ENCODE measurements at places on chromosomes 5 and 9.
A peak's percentile ranks its signal among the peaks of the same experiment; 100 is the strongest.

DNA sequence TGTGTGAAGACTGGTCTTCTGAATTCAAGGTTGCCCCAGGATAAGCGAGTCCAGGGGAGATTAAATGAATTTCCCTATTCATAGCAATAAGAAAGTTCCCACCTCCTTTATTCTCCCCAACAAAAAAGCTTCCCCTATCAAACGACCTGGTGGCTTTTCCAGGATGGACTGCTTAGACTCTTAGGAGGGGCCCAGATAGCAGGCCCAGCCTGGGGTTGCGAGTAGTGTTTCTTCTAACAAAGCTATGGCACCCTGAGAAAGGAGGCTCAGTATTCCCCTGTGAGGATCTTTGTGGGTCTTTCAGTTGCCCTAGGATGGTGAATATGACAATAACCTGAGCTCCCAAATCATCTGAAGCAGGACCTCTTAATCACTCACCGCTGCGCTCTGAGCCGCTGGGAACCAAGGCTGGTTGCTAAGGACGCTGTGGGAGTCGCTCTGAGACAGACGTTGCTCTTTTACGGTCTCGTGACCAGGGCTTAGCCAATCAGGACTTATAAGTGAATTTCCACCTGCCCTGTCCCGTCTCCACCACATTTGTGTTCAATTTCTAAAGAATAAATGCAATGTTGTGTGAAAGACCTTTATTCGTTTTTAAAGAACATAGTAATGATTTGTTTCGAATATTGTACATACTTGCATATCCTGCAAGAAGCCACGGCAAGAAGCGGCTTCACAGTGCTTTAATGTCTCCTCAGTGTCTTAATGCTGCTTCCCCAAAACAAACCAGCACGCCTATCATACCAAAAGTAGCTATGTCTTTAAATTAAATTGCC is at the start of gene TMEM232:
TSS of gene TMEM232 (minus strand) at position 423 of the 776 bp plus-strand sequence. CDS start 59,319 bp downstream, outside the sequence.
- peak; percentile 85 for DNase-seq

DNA sequence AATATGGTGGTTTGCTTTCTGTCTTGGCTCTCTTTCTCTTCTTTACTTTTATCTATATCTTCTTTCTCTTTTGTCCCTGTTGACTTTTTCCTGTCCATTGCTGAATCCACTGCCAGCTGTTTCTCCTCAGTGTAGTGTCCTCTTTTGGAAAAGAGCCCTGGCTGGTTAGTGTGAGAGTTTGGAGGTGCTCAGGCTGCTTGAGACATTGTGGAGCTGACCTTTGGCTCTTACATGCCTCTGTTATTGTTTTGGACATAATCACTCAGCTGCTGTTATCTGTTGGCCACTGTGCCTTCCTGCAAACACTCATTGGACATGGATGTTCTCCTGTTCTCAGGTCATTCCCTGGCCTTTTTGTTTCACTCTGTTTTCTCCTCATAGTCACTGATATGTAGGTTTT is 295.4 kb upstream of the RIOK2 start:
- no peak for DNase-seq

- no peak for DNase-seq
Measured at GRCh38 chr9:121589986-121590385, 61.4 kb upstream of the DAB2IP start.

DNA sequence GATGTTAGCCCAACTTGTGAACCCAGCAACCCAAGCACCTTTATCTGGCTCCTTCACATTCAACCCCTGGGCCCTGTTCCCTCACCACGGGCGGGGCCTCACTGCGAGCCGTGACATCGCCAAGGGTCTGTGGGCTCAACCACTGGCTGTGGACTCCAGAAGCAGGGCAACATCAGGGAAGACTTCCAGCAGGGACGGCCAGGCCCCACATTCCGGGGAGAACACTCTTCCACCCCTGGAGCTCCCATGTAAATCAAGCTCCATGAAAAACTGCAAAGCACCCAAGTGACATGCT is 175.3 kb downstream of the ERCC6L2 start:
- no peak for DNase-seq

DNA sequence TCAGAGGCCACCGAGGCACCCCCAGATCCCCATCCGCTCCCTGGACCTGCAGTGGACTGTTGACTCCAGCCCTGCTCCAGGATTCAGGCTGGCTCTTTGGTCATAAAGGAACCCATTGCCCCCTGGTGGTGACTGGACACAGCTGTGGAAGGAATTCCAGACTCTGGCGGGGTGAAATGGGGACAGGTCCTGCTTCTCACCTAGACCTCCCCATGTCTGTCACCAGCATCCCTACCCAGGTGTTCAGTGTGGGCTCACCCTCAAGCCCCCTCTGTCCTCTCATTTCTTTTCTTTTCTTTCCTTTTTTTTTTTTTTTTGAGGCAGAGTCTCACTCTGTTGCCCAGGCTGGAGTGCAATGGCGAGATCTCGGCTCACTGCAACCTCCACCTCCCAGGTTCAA is 25.5 kb upstream of the STXBP1 start:
- peak; percentile 78 for DNase-seq

DNA sequence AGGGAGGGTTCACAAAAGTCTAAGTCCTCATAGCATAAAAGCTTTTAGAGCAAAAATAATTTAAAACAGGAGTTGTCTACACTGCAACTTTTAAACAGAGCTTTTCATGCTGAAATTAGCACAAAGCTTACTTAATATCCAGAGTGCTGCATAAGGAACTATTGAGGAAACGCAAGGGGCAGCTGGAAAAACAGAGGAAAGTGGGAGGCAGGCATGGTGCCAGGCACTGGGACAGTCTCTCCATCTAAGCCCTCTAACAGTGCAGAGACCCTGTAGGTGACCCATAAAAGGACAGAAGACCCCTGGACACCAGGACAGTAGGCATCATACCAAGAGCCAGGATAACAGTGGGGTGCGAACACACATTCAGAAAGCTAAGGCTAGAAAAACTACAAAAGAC is 49.3 kb downstream of the ADAMTS12 start:
- DNase-seq, result no peak

DNA sequence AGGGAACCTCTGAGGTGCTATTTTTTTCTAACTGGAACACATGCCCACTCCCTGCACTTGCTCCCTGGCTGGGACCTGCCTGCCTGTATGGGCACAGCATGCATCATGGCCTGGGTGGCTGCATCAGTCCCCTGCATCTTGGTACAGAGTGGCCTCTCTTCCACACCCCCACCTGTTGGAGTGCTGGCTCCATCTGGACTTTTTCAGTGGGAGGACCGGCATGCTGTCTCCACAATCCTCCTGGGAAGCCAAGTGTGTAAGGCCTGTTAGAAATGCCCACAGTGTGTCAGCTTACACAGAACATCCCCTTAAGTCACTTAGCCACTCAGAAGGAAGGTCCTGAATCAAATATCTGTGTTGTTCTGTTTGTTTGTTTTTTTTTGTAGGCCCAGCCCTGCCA is 102.9 kb downstream of the MARCHF3 start:
- DNase-seq, result no peak

DNA sequence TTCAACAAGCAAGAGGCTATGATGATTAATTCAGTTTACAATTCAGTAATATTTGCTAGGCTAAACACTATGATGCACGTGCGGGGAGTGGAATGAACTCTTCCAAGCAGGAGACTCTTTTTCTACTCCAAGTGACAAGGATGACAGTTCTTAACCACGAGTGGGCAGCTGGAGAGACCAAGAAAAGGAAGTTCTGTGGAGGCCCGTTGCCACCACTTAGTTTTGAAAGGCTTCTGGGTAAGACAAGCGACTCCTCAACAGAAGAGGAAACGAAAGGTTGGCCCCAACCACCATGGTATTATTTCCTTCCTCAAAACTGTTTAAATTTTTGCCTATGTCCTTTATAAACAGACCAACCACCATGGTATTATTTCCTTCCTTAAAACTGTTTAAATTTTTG is 2.8 kb downstream of the DCAF12 start:
- peak; percentile 56 for DNase-seq

GRCh38 chr9:127349483-127350113 is 47.4 kb upstream of the SLC2A8 start:
- no peak for DNase-seq

- no peak for DNase-seq
Measured at GRCh38 chr5:27325513-27325912, 287.1 kb upstream of the CDH9 start.

DNA sequence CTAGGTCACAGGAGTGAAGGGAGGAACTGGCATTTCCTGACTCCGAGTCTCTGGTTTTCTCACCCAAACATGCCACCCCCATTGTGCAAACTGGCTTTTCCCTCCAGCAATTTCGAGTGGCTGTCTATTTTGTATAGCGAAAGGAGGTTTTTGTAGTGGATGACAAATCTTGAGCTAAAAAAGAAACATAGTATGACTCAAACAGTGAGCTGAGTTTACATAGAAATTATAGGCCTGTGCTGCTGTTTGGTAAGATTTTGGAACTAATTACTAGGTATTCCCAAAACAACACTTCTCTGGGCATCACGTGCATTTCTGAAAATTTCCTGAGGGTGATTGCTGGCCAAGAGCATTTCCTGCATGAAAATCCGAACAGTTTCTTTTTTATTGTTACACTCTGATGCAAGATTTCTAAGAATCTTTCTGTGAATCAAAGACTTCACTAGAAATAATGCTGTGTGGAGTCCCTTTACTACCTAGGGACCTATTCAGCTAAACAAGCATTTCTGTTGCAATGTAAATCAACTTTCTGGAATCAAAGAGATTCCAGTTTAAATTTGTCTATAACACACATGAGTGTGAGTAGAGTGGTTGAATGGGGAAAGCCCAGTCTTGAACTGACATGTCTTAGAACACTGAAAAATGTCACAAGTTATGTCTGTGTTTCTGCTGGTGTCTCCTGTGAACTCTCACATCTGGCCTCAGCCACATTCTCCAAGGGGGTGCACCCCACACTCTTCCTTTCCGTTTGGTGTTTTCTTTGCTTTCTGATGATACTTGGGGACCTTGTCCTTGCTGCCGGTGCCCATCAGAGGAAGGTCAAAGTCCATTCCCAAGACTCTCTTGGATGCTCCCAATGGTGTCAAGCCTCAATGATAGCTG is 33.3 kb upstream of the DAPK1 start:
- DNase-seq, result no peak

GRCh38 chr5:38546691-38547146 is 9.7 kb downstream of the LIFR start:
- DNase-seq, result no peak

GRCh38 chr5:15966651-15967050 is 212.9 kb downstream of the MARCHF11 start:
- no peak for DNase-seq

DNA sequence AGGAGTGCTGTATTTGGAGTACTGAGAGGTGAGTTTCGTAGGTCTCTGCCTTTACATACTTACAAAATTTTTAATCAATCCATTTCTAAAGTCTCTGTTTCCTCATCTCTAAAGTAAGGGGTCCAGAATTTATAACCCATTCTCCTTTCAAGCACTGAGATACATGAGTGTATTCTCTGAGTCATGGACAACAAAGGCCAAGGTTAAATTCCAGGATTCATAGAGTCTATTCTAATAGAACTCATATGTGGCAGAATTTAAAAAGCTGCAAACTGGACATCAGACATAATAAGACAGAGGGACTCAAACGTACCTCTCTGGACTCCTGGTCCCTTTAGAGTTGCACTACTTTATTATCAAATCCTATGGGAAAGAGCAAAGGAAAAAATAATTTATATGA is 112.5 kb upstream of the SLIT3 start:
- no peak for DNase-seq

- peak; percentile 85 for DNase-seq
Measured at GRCh38 chr5:129904102-129904666, at the start of gene CHSY3. CHSY3 (plus strand) TSS chr5:129904465.

- DNase-seq, result no peak
Measured at GRCh38 chr5:65047948-65048690, 279.4 kb downstream of the CWC27 start.

GRCh38 chr9:38208206-38208901 is 139.3 kb upstream of the SHB start:
- no peak for DNase-seq

- DNase-seq, result no peak
Measured at GRCh38 chr5:123500471-123500870, 11.5 kb upstream of the CSNK1G3 start.

DNA sequence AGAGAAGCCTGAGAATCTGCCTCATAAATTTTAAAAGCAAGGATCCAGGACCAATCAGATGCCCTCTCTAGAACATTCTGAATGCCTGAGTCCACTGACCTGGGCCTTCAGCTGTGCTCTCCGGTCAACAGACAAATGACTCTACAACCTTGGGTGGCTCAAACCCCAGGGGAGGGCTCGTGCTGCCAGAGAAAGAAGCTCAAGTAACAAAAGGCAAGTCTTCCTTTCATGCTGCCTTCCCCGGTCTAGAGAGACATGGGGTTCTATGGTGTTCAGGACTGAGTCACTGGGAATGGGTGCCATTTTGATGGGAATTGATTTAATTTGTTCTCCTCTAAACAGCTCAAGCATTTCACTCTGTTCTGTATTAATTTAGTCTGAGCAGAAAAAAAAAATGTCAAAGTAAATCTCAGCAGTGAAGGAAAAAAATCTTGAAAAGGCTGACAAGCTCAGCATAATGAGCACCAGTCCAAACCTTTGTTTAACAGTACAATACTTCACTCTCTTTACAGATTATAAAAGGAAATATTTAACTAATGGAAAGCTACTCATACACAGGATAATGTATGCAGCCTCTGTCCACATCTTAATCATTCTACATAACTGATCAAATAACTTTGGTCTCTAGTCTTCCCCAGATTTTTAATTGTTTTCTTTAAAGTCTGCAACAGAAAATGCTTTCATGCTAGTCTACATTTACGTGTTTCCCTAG is 191.0 kb downstream of the GLIS3 start:
- DNase-seq, result no peak

GRCh38 chr9:131275332-131276093 is 797 bp downstream of the FAM78A start:
- no peak for DNase-seq

- no peak for DNase-seq
Measured at GRCh38 chr9:109806506-109807115, 26.6 kb downstream of the PALM2AKAP2 start.

DNA sequence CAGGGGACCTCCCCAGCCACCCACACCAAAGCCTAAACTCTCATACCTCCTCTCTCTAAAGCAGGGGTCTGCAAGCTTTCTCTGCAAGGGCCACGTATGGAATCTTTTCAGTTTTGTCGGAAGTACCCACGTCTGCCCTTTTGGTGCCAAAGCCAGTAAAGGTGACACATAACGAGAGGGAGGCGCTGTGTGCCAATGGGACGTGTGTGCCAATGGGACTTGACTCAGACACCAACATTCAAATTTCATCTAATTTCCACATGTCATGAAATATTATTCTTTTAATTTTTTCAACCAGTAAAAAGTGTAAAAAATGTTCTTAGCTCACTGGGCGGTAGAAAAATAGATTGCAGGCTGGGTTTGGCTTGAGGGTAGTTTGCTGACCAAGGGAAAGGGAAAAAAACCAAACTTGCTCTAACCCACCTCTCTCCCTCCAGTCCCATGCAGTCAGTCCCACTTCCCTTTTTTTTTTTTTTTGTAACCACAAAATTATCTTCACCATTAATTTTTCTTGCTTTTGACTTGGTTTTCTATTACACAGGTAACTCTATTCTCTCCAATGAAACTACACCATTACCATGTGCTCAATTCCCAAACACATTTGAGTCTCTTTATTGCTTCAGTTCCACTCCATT is 25.5 kb downstream of the OR2V1 start:
- DNase-seq, result no peak

GRCh38 chr9:122226142-122226757 is 2.5 kb downstream of the LHX6 start:
- DNase-seq, result no peak

GRCh38 chr9:26744191-26744965 is 148.2 kb downstream of the CAAP1 start:
- no peak for DNase-seq

GRCh38 chr5:168987543-168988300 is 313.2 kb downstream of the SLIT3 start:
- peak; percentile 65 for DNase-seq

GRCh38 chr9:124251605-124252378 is 6.0 kb upstream of the NEK6 start:
- DNase-seq, result no peak
